ENCODE measurements at places on chromosomes 2 and 18.

GRCh38 chr2:168149150-168149974 is 98.0 kb downstream of the STK39 start:
- DNase-seq, result no peak

DNA sequence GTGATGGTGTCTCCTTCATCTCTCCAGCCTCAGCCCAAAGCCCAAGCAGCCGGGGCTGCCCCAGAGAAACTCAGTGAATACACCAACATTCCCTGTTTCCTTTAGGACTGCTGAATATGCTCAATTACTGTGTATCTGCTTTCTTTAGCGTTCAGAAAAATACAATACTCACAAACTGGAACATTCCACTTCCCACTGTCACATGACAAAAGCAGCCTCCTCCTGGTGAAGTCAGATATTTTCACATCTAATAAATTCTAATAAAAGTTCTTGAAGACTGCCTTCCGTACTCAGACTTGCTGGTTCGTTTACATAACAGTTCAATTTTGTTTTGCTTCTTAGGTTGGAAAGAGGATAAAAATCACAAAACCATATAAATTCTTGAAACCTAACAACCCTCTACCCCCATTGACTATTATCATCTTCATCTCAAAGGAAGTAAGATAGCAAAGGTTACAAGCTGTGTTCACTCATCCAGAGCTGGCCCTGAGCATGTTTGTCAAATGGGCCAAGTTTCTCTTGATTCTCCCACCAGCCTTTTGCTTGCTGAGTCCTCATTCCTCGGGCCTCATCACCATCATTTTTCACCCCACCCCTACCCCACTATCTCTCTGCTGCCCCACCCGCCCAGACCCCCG is 190.8 kb upstream of the HNRNPA3 start:
- DNase-seq, result no peak

- DNase-seq, result no peak
These were observed 199.7 kb downstream of the PIEZO2 start for GRCh38 chr18:10949655-10950054.

DNA sequence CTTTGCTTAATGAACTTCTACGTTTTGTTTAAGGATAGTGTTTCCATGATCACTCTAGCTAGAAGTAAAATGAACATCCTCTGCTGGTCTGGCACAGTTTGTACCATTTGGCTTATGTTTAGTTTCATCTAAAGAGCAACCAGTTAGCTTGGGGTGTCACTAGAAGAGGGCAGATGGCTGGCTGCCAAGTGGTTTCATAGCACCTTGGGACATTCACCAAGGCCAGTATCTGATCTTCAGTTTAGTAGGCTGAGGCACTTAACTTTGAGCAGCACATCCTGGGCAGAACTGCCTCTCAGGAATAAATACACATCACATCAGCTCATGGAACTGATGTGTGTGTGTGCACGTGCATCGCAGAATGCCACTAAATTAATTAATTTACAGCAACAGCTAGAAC is 68.4 kb downstream of the NXPH2 start:
- DNase-seq, result no peak

GRCh38 chr2:148253685-148254084 is 232.8 kb downstream of the MBD5 start:
- DNase-seq, result no peak

GRCh38 chr2:159892990-159893810 is 95.2 kb upstream of the CD302 start:
- DNase-seq, result no peak

Measured in HS-27A (cell line).